ENCODE measurements at places on chromosomes 13 and 19.

DNA sequence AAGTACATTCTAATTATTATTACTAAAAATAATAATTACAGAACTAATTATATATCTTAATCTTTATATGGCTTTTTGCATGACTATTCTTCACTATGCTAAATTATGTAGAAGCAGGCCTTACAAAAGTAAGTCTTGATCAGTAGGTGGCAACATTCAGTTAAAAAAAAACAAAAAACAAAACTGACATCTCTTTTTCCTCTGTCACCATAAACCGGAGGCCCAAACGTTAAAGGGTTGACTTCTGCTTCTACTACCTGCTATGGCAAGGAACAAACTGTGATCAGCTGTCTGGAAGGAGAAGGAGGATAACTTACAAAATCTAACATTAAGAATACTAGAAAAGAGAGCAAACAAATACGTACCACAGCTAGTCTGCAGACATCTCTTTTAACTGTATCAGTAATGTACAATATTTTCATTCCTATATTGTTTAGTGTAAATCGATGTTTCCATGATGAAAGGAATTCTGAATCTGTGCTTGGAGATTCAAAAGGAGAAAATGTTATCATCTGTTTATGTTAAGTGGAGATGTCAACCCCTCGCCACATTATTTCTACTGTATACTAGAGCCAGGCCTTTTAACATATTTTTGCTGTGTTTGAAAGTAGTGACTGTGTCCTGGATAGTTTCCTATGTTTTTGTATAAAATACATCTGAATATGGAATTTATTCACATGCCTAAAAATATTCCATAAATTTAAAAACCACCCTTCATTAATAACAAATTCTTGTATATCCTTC is 1525.4 kb downstream of the SLITRK1 start:
- DNase-seq: no peak

- no peak for DNase-seq
Observed at GRCh38 chr19:57026476-57026875, 93.3 kb upstream of the USP29 start.

DNA sequence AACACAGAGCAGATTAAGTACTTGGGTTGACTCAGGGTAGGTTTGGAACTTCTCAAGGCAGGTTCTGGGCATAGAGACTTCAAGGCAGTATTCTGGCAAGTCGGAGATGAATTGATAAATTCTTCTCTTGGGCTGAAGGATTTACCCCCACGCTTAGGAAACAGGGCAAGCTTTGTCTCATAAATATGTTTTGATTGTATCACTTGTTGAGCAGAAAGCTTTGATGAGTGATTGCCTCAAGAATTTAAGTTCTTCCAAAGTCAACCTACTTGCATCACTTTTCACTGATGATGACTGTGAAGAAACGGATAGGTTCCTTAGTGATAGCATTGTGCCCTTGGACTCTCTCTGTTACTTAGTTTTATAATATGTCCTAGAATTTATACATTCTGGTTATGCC is 258.6 kb upstream of the DACH1 start:
- DNase-seq: no peak

- no peak for DNase-seq
Observed at GRCh38 chr19:18483119-18483890, 38.6 kb downstream of the ELL start.

DNA sequence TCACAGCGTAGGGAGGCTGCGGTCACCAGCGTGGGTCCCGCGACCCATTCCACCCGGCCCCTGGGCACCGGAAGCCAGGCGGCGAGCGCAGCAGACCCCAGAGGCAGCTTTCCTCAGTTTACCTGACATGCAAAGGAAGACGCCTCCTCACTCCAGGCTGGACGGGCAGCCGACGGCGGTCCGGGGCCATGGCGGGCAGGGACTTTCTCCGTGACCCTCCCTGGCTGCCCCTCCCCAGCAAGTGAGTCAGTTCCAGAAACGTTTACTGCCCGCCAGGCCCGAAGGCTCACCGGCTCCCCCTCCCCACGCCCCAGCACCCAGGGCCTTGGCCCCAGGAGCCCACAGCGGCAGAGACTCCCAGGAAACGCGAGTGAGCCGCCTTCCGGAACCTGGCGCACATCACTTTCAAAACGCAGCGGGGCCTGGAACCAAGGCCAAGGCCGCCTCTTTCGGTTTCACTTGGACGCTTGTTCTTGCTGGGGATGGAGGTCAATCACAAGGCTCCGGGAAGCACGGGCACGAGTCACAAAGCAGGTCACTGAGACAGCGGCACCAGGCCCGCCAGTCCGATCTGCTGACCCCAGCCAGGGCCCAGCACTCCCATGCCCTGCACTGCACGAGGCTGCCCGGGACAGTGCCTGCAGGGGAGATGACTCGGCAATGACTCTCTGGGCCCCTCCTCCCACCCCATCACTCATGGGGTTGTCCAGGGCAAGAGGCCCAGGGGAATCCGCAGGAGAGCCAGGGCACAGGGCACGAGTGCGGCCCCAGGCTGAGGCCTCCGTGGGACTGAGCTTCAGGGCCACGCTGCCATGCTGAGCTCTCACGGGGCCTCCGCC is 5.3 kb downstream of the SBNO2 start:
- no peak for DNase-seq

DNA sequence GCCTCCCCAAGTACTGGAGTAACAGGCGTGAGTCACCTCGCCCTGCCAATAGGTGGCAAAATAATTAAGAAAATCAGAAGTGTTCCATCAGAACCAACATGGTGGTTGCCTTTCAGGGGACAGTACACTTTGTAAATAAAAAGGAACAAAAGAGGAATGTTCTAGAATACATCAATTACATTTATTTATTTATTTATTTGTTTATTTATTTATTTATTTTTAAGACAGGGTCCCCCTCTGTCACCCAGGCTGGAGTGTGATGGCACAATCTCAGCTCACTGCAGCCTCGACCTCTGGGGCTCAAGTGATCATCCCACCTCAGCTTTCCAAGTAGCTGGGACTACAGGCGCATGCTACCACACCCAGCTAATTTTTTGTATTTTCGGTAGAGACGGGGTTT is 12.9 kb upstream of the TYROBP start:
- no peak for DNase-seq
